Endothelial cell of umbilical vein (primary cell): ENCODE measurements at places on chromosomes 5 and 9. TPM values are rescaled to one million over a fixed set of nuclear protein-coding genes. Genes with fewer than 3 reads are reported as not detected.

The DNAH5 gene
- total RNA-seq, result 0.35 and 1.7 TPM in 2 replicates

The FBXL7 gene
- 28.6 and 32.2 TPM in 2 replicates for total RNA-seq

The PDE6A gene
- not detected in 2 replicates for total RNA-seq

The OLFML2A gene
- 0.32 and 1.1 TPM in 2 replicates for total RNA-seq

The SEC24A gene
- 28.6 and 30.0 TPM in 2 replicates for total RNA-seq

The PRUNE2 gene
- total RNA-seq, result 8.3 and 21.7 TPM in 2 replicates
